Panc1 (cell line): ENCODE measurements at places on chromosomes 12 and 14. TPM values are rescaled to one million over a fixed set of nuclear protein-coding genes. Genes with fewer than 3 reads are reported as not detected.

DNA sequence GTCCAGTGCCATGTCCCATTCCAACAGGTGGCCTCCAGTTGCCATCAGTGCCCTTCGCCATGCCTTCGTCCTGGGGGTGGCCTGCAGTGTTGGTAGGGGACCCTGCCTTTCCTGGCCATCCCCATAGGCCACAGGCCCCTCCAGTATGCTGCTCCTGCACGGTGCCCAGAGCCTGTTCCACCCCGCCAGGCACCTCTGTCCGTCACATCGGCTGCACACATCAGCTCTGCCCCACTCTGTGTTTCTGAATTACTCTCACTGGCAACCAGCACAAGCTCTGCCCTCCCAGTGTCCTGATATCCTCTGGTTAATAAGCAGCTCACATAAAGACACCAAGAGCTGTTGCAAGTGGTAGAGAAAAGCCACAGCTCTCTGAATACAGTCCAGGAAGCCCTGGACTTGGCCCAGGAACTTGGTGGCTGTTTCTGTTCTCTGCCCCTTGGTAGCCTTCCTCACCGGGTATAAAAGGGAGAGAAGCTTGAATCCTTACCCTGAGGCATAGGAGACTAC, 31.3 kb upstream of the ATP2A2 start:
- no peak overlapping the region for H3K27ac ChIP-seq
- H3K36me3 ChIP-seq = no peaks in the 10 kb centered on the region
- no peaks in the 10 kb centered on the region for H3K27me3 ChIP-seq
- no peak for DNase-seq

DNA sequence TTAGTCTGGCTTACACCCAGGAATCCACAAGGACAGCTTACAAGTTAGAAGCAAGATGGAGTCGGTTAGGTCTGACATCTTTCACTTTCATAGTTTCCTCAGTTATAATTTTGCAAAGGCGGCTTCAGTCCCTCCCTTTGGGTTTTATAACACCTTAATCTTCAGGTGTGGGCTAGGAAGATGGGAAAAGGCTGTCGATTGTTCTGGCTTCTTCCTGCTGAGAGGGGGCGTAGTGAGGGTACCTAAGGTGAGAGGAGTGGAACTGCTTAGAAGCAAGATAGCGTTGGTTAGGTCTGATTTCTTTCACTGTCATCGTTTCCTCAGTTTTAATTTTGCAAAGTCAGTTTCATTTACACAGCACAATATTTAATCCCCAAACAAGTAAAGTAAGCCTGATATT, 10.1 kb downstream of the A2ML1 start:
- no peak for DNase-seq
- H3K27ac ChIP-seq = no peak overlapping the region
- H3K4me1 ChIP-seq = no peaks in the 10 kb centered on the region
- H3K36me3 ChIP-seq = no peaks in the 10 kb centered on the region
- no peak overlapping the region for H3K4me3 ChIP-seq

DNA sequence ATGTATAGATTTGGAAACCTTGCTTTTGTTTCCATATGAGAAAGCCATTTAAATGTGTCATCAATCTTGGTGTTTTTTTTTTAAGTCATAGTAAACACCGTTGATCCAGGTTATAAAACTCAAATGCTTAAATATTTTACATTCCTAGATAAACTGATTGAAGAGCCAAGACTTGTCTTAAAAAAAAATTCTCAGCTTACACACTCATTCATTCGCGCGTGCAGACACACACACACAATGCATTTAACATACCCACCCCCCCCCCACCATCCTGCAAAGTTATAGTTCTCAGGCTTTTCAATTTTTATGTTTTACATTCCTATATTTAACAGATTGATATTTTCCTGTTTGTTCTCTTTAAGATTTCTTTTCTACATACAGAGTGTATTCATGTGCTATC, 536.4 kb downstream of the PRKD1 start:
- no peak overlapping the region for H3K4me3 ChIP-seq
- H3K36me3 ChIP-seq = no peaks in the 10 kb centered on the region
- DNase-seq = no peak
- no peaks in the 10 kb centered on the region for H3K27me3 ChIP-seq

DNA sequence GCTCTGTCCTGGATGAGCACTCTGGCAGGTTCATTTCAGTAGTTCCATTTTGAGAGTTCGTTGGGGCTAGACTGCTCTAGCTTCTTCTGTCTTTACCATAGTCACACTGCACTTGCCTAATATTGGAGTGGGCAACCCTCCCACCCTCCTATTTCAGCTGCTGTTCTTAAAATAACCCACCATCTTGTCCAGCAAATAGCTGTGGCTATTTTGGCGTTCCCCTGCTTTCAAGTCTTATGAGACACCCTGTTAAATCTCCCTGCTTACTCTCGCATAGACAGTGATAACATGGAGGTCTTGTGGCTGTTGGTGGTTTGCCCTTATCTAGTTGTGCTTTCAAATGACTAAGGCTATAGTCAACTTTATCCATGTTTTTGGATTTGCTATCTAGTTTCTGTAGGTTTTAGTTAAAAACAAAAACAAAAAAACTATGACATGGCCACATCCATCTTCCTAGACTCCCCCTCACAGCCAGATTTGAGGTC, 65.5 kb downstream of the LRP6 start:
- H3K4me1 ChIP-seq = no peaks in the 10 kb centered on the region
- no peak for DNase-seq
- no peaks in the 10 kb centered on the region for H3K27me3 ChIP-seq
- H3K27ac ChIP-seq = no peak overlapping the region
- H3K36me3 ChIP-seq = no peaks in the 10 kb centered on the region
- H3K4me3 ChIP-seq = no peak overlapping the region

- peaks cover 29% of the 10 kb centered on the region for H3K27me3 ChIP-seq
- H3K27ac ChIP-seq = no peak overlapping the region
- no peaks in the 10 kb centered on the region for H3K4me1 ChIP-seq
- no peak overlapping the region for H3K4me3 ChIP-seq
These were observed 120.9 kb downstream of the SINHCAF start for GRCh38 chr12:31205054-31205453.

- no peaks in the 10 kb centered on the region for H3K36me3 ChIP-seq
- H3K4me1 ChIP-seq = no peaks in the 10 kb centered on the region
- no peaks in the 10 kb centered on the region for H3K27me3 ChIP-seq
These were observed 146.8 kb upstream of the C14orf180 start for GRCh38 chr14:104432611-104433231.

DNA sequence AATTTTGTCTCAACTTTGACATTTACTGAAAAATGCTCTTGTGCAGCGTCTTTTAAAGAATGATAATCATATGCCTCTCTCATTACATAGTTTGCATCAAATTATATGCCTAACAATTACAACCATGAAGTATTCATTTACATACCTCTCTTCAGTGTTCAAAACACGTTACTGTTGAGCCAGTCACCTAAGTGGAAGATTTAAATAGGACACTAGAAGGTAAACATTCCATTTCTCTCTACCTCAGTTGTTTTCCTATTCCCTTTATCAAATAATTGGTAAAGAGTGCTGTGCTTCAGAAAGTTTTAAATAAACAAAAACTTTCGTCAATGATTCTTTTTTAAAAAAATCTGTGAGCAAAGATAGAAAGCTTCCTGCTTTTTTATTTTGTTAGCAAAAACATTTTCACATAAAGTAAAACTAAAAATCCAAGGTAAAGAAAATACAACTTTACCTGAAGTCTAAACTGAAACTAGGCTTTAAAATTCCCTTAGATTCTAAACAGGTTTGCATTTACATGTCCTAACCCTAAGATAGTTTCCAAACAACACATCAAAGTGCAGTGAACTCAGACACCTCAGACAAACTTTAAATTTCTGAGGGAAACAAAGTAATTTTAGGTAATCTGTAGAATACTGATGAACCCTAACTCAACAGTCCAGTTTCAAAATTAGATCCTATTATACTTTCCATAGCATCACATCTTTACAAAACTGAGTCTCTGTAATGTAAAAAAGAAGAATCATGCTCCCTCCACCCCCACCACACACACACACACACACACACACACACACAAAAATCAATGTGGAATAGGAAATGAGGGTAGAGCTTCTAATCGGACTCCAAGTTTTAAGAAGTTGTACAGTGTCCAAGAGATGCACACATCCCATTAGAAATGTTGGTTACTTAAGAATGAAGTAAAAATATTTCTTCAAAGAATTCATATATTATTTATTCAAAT, 46.2 kb downstream of the PAWR start:
- no peaks in the 10 kb centered on the region for H3K36me3 ChIP-seq
- no peak overlapping the region for H3K4me3 ChIP-seq
- no peaks in the 10 kb centered on the region for H3K27me3 ChIP-seq
- H3K27ac ChIP-seq = no peak overlapping the region; the same call in 1 of the 2 replicates
- no peak for DNase-seq
- peaks cover 31% of the 10 kb centered on the region; the same call in 1 of the 2 replicates for H3K4me1 ChIP-seq

DNA sequence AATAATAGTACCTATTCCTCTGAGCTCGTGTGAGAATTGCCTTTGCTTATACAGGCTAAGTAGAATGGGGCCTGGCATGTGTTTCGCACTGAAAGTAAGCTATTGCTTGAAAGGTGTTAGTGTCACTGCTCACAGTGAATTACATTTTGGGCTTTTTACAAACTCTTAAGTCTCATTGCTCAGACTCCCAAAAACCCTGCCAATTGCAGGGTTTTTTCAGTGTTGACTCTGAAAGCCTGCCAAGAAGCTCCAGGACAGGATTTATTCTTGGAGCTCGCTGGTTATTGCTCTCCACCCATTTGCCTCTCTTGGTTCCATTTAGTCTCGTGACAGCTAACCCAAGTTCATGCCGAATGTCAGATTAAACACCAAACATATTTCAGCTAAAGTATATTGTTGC, 39.8 kb downstream of the NOPCHAP1 start:
- H3K27ac ChIP-seq = no peak overlapping the region
- no peak for DNase-seq
- no peaks in the 10 kb centered on the region for H3K4me1 ChIP-seq
- H3K36me3 ChIP-seq = no peaks in the 10 kb centered on the region
- no peak overlapping the region for H3K4me3 ChIP-seq
- no peaks in the 10 kb centered on the region for H3K27me3 ChIP-seq

GRCh38 chr12:49974231-49974675, 1.5 kb downstream of the AQP6 start:
- H3K27ac ChIP-seq = no peak overlapping the region
- no peak for DNase-seq
- no peaks in the 10 kb centered on the region for H3K27me3 ChIP-seq
- H3K4me1 ChIP-seq = peaks cover 17% of the 10 kb centered on the region; the same call in 1 of the 2 replicates

DNA sequence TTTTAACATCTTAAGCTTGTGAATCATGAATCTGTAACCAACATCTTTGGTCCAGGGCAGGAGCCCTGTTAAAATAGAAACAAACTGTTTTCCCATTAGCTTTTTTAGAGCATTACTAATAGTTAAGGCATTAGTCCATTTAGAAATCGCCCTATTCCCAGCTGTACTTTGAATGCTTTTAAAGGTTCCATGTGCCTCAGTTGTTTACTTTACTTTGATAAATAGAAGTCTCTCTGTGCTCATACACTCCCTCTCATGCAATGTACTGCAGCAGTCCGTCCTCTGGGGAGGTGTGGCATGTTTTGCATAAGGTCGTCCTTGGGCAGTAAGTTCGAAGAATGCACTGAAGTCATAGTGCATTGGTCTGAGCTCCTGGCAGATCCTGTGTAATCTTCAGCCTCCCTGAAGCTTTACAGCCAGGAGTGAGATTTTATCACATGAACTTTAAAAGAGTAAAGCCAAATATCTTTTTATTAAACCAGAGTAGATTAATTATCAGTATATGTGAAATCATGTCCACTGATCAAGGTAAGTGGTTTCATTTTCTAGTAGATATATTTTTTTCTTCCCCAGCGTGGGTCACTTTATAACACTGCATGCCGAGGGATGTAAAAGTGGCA, 134.7 kb downstream of the FGD4 start:
- no peaks in the 10 kb centered on the region for H3K36me3 ChIP-seq
- H3K4me3 ChIP-seq = peak overlapping the region; percentile 4; the same call in 1 of the 2 replicates
- 0 out of 2 replicates have a peak overlapping the region, but pooled peaks have one; percentile 8 for H3K27ac ChIP-seq
- H3K27me3 ChIP-seq = no peaks in the 10 kb centered on the region; the same call in 1 of the 2 replicates
- peaks cover 15% of the 10 kb centered on the region for H3K4me1 ChIP-seq

DNA sequence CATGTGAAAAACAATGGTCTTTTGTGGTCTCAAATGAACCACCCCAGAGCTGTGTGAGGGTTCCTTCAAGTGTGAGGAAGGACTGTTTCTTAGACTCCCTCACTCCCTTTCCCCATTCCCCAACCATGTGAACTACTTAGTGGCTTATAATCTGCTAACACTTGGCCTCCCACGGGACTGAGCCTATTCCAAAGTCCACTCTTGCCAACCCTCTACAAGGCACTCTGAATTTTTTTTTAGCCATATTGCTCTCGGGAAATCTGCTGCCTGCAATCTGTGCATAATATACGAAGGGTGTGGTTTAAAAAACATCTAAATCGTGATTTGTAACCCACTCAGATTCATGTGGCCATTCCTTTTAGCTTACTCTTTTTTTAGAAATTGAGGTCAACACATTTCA, 2.6 kb downstream of the SVOP start:
- no peaks in the 10 kb centered on the region for H3K4me1 ChIP-seq
- no peak for DNase-seq
- H3K27ac ChIP-seq = no peak overlapping the region
- H3K4me3 ChIP-seq = no peak overlapping the region
- H3K36me3 ChIP-seq = no peaks in the 10 kb centered on the region

DNA sequence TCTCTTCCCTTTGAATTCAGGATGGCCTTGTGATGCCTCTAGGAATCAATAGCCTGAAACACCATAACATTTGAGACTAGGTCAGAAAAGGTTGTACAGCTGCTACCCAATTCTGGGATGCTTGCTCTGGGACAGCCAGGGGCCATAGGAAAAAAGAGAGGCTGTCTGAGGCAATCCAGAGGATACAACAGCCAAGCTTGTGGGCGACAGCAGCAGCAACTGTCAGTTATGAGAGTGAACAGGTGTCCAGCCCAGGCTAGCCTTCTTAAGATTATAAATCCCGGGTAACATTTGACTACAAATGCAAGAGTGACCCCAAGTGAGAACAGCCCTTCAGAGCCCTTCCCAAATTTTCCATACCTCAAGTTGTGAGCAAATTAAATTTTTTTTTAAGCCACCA, 11.1 kb downstream of the DCN start:
- no peak for DNase-seq
- H3K27me3 ChIP-seq = no peaks in the 10 kb centered on the region
- H3K36me3 ChIP-seq = no peaks in the 10 kb centered on the region
- H3K4me3 ChIP-seq = no peak overlapping the region
- no peak overlapping the region for H3K27ac ChIP-seq

GRCh38 chr12:32493282-32493681, 93.9 kb downstream of the FGD4 start:
- H3K4me1 ChIP-seq = no peaks in the 10 kb centered on the region
- DNase-seq = no peak
- no peaks in the 10 kb centered on the region for H3K36me3 ChIP-seq
- H3K27ac ChIP-seq = no peak overlapping the region
- H3K4me3 ChIP-seq = no peak overlapping the region
- H3K27me3 ChIP-seq = no peaks in the 10 kb centered on the region

GRCh38 chr14:106203438-106203837, 677.1 kb downstream of the TMEM121 start:
- H3K4me1 ChIP-seq = no peaks in the 10 kb centered on the region
- no peaks in the 10 kb centered on the region; the same call in 1 of the 2 replicates for H3K27me3 ChIP-seq
- H3K27ac ChIP-seq = no peak overlapping the region
- no peak overlapping the region for H3K4me3 ChIP-seq
- H3K36me3 ChIP-seq = no peaks in the 10 kb centered on the region

- no peak overlapping the region for H3K4me3 ChIP-seq
- DNase-seq = no peak
- no peaks in the 10 kb centered on the region for H3K36me3 ChIP-seq
- H3K27me3 ChIP-seq = no peaks in the 10 kb centered on the region
These were observed 1117.0 kb downstream of the FLRT2 start for GRCh38 chr14:86646696-86647690.

TMPO gene
- total RNA-seq = 124 TPM

ARHGDIB gene
- 1.6 TPM for total RNA-seq

RNASE1 gene
- total RNA-seq = 0.69 TPM

GYS2 gene
- total RNA-seq = not detected

CHGA gene
- total RNA-seq = not detected

LRFN5 gene
- 9.8 TPM for total RNA-seq
